ENCODE measurements at places on chromosomes 2 and 18.
A peak's percentile ranks its signal among the peaks of the same experiment; 100 is the strongest.

GRCh38 chr2:33366473-33366872, 110.0 kb upstream of the RASGRP3 start:
- DNase-seq = no peak

DNA sequence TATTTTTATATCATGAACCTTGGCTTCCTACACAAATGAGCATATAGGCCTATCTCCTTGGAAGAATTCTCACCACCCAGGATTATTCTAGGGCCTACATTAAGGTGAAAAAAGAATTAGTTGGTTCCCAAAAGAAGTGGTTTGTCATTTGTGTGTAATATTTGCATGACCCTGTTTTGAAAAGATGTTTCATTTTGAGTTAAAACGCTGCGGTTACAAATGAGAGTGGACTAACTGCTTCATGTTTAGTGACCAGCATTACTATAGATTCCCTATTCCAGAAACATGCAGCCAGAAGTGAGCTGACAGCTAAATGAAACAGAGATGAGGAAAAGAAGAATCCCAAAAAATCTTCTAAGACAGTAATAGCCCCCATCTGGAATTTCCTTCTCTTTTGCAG, 44.1 kb upstream of the TMEM178A start:
- no peak for DNase-seq

GRCh38 chr18:61587865-61588264, 254.6 kb downstream of the CDH20 start:
- no peak for DNase-seq

- no peak for DNase-seq
These were observed 69.7 kb upstream of the CTDP1 start for GRCh38 chr18:79609841-79610281.

DNA sequence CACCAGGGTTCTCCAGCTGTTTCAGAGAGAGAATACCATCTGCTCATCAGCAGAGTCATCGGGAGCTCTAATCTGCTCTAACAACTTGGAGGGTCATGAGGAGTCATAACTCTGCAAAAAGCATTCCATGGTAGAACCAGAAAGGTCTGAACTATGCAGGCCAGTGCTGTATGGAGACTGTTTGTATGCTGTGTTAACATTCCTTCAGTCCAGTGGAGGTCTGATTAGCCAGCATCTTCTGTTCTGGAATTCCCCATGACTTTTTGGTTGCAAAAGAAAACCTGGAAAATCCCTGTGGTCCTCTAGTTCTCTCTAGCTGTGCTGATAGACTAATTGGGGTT, 9.4 kb upstream of the ITGB6 start:
- DNase-seq = no peak

DNA sequence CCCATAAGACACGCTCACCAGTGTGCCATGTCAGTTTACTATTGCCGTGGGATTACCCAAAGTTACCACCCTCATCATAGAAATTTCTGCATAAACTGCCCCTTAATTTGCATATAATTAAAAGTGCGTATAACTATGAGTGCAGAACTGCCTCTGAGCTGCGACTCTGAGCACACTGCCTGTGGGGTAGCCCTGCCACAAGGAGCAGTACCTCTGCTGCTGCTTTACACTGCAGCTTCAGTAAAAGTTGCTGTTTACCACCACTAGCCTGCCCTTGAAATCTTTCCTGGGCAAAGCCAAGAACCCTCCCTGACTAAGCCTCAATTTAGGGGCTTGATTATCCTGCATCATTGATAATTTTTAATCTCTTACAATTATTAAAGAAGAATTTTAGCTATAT, 213.9 kb upstream of the MAP2 start:
- DNase-seq = no peak

DNA sequence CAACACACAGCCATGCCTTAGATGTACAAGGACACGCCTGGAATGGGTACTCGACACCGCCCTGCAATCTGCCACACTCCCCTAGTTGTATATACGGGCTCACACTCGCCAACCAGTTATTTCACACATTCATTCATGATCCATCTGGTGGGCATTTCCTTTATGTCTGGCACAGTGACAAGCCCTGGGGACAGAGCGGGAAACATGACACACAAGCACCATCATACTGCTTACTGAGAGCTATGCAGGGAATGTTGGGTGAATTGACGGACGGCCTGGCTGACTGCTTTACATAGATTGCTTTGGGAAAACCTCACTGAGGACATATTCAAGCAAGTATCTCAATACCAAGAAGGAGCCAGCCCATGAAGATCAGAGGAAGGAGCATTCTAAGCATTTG, 448.0 kb upstream of the SPRED2 start:
- no peak for DNase-seq

DNA sequence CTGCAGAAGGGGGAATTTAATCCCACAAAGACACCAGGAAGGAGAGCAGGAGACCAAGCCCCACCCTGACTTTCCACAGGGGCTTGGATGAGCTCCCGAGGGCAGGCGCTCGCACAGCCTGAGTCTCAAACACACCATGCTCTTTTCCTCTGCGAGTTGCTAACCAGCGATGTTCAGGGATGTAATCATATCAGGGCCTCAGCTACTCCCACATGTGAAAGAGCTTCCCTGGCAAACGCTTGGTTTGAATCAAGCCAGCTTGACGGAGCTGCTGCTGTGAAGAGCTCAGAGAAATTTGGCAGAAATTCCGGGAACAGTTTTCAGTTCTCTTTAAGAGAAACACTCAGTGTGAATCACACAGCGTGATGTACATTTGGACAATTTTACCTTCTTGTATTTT, 385.8 kb downstream of the GALR1 start:
- DNase-seq = no peak

GRCh38 chr18:51266773-51267172, 69.3 kb upstream of the MEX3C start:
- no peak for DNase-seq

GRCh38 chr2:46062637-46063412, 234.4 kb upstream of the EPAS1 start:
- peak; percentile 49 for DNase-seq

GRCh38 chr18:29248805-29249204, 1071.9 kb upstream of the CDH2 start:
- DNase-seq = no peak

- no peak for DNase-seq
These were observed 150.5 kb downstream of the ZEB2 start for GRCh38 chr2:144369416-144369815.

- DNase-seq = no peak
These were observed 40.5 kb upstream of the ITPRID2 start for GRCh38 chr2:181850936-181851560.

DNA sequence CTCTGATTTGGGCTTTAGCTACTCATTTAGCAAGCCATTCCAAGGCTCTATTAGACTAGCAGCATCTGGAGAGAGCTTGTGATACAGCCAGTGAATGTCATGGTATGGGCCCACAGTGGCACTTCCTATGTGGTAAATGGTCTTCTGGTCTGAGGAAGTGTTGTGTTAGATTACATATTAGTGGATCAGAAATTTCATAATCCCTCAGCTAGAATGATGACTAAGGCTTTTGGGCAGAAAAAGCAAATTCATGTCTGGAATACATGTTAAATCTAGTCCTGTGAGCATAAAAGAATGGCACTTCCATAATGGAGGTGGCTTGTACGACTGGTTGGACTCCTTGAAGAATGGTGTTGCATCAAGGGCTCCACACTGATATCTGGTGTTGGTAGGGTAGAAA, 436.8 kb upstream of the CWC22 start:
- no peak for DNase-seq

DNA sequence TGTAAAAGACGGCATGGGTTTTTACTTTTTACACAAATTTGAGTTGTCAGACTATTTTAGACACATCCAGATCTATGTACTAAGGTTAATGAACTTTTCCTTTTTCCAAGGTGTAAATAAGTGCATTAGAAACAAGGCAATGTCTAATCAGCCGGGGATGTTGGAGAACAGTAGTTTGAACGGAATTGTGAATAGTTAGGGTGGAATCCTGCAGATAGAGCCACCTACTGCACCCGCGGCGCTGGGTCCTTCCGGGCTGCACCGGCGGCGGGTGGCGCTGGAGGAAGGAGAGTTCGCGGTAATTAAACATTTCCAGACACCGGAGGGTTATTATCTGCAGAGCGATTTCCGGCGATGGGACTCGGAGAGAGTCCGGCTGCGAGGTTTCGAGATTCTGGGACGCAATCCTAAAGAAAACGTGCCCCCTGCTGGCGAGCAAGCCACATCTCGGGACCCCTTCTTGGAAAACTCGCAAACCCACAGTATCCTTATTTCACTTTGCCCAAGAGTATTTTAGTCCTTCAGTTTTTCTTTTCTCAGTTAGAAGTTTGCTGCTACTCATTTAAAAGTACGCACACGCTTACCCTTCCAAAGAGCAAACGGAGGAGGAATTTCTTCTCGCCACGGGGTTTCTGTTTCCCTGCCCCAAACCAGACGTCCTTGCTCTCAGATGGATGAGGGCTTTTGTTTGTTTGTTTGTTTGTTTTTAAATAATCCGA, 4.5 kb upstream of the OSR1 start:
- no peak for DNase-seq

- no peak for DNase-seq
These were observed 10.8 kb downstream of the SNED1 start for GRCh38 chr2:241009191-241009590.

- DNase-seq = no peak
These were observed 92.2 kb downstream of the TGFA start for GRCh38 chr2:70461414-70461813.

DNA sequence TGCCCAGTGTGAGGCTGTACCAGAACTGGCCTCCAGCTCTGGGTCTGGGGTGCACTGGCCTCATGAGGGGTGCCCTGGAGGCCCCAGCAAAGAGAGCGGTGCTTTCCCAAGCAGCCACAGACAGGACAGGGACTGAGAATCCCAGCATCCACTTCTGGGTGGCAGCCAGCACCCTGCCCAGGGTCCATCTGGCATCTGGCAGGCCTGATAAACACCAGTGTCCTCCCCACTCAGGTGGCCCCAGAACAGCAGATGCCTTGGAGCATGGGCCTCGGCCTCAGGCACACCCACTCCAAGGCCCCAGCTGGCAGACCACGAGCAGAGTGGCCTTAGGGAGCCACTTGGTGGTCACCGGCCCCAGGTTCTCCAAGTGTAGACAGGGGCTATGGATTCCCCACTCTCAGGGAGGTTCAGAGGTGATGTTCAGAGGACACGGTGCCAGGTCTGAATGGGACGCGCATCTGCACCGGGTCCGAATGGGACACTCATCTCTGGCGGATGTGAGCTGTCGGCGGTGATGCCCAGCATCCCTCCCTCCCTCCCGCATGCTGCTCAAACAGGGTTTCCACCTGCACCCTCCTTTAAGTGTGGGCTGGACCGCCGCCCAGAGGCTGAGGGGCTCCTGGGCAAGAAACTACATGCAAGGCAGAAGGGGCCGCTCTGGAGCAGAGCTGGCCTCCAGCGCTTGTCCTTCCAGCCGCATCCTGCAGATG, 82.2 kb upstream of the GPC1 start:
- DNase-seq = no peak

GRCh38 chr2:201362396-201362795, 5.3 kb upstream of the FLACC1 start:
- DNase-seq = no peak

- no peak for DNase-seq
These were observed 500.2 kb upstream of the SALL3 start for GRCh38 chr18:78479443-78479842.

GRCh38 chr18:54269893-54270844, 852 bp downstream of the POLI start:
- DNase-seq = peak; percentile 60

DNA sequence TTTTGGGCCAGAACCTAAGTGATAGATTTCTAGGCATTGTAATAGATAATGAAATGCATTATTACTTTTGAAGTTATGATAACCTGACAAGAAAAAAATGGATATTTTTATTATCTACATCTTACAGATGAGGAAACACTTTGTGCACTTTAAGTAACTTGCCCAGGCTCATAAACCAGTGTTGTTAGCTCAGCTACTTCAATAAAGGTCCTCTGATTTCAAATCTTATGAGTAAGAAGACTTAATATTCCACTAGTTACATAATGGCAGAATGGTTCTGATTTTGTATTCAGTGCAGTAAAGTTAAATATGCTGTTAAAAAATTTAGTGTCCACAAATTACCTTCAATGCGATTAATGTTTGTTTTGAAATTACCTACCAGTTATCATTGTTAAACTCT, 199.0 kb downstream of the BABAM2 start:
- DNase-seq = no peak
